Progenitor cell of endocrine pancreas (in vitro differentiated cells): ENCODE measurements at places on chromosomes 6 and 20. TPM values are rescaled to one million over a fixed set of nuclear protein-coding genes. Genes with fewer than 3 reads are reported as not detected.

DNA sequence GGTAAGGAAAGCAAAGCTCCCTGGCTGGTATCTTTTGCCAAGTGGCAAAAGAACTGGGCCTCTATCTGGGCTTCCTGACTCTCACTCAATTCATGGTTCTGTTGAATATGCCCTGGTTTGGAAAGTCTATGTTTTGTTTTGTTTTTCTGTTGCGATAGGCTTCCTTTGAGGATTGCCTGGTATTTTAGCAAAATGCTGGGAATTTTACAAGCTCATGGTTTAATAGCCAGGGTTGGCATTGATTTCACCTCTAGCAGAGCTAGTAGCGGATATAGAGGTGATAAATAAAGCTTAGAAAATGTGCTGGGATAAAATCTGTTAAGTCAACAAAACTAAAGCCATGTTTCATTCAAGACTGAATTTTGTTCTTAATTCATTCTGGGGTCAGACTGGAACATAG lies 109.9 kb downstream of the RNF144B start:
- DNase-seq = no peak

MACROD2 gene
- 6.4 and 7.6 TPM in 2 replicates for total RNA-seq

CDK5RAP1 gene
- total RNA-seq = 59.6 and 63.7 TPM in 2 replicates

GRCh38 chr20:33733654-33734576 lies 2.1 kb downstream of the ZNF341 start:
- DNase-seq = no peak

- no peak for DNase-seq
Observed at GRCh38 chr6:6663421-6664135, 75.1 kb downstream of the LY86 start.

SLC22A1 gene
- 2.4 and 3.0 TPM in 2 replicates for total RNA-seq

LAMA2 gene
- 0.22 and 0.42 TPM in 2 replicates for total RNA-seq

- no peak for DNase-seq
Observed at GRCh38 chr6:41536795-41537758, 9.1 kb upstream of the FOXP4 start.

- no peak for DNase-seq
Observed at GRCh38 chr6:158653577-158654354, 3.9 kb downstream of the SYTL3 start.

- DNase-seq = no peak
Observed at GRCh38 chr20:60100780-60101179, 142.6 kb downstream of the CDH26 start.

POM121L2 gene
- not detected in 2 replicates for total RNA-seq

SHLD1 gene
- total RNA-seq = 8.3 and 8.5 TPM in 2 replicates

GRCh38 chr6:149766156-149766769 lies 16.7 kb downstream of the PCMT1 start:
- DNase-seq = no peak

DNA sequence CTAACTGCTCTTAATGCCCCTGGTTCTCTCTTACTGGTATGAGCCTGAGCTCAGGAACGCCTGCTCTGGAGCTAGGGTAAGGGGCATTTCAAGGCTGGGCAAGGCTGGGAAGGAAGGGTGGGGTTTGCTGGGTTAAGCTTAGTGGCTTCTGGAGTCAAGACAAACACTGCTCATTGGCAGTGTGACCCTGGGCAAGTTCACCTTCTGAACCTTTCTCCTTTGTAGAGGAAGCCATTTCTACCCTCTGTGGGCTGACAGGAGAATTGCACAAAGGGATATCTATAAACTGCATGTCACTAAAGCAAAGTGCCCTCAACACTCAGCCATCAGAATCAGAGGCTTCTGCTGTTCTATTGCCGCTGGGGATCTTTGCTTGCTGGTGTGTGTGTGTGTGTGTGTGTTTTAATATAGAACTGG lies 20.3 kb upstream of the LRRN4 start:
- no peak for DNase-seq

DAAM2 gene
- 6.3 and 6.6 TPM in 2 replicates for total RNA-seq

TDRD6 gene
- 0.17 and 0.93 TPM in 2 replicates for total RNA-seq

DNA sequence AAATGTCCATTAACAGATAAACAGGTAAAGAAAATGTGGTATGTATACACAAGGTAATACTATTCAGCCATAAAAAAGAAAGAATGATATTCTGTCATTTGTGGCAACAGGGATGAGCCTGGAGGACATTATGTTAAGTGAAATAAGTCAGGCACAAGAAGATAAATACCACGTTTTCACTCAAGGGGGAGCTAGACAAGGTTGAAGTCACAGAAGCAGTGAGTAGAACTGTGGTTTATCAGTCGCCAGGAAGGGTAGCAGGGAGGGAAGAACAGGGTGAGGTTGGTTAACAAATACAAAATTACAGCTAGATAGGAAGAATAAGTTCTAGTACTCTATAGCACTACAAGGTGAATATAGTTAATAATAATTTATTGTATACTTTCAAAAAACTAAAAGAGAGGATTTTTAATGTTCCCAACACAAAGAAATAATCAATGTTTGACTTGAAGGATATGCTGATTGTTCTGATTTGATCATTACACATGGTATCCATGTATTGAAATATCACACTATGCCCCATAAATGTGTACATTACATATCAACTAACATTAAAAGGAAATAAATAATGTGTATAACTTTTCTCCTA lies 21.1 kb downstream of the RTN4IP1 start:
- no peak for DNase-seq

DNA sequence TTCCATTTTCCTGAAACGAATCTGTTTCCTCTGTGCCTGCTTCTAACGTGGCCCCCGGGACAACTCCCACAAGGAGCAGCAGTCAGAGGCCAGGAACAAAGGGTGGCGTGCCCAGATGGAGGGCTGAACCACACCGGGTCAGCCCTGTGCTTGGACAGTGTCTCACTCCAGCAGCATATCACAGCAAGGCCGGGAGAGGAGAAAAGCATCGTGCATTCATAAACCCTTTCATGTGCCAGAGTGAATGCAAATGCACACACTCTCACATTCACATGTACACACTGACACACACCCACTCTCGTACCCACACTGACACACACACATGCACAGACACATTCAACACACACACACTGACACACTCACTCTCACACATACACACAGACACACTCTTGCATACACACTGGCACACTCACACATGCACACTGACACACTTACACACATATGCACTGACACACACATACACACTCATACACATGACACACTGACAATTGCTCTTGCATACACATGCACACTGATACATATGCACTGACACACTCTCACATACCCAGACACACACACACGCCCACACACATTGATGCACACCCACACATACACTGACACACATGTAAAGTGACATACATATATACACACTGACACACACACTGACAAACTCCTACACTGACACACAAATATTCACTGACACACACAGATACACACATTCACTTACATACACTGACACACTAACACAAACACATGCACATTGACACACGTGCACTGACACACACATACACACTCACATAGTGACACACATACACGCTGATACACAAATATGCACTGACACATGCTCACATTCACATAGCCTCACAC lies 237.0 kb downstream of the LRFN2 start:
- DNase-seq = peak; percentile 5

KIF13A gene
- total RNA-seq = 44.4 and 44.5 TPM in 2 replicates

CDSN gene
- total RNA-seq = not detected in 2 replicates
